GM12891 (cell line): ENCODE measurements at places on chromosomes 7 and 10.

GRCh38 chr7:30074422-30075030 is 46.3 kb downstream of the PLEKHA8 start:
- DNase-seq, result no peak

- no peak for DNase-seq
These were observed 2.5 kb upstream of the ANXA11 start for GRCh38 chr10:80207768-80208370.

- DNase-seq, result no peak
These were observed 75.0 kb downstream of the VPS50 start for GRCh38 chr7:93307131-93307660.

DNA sequence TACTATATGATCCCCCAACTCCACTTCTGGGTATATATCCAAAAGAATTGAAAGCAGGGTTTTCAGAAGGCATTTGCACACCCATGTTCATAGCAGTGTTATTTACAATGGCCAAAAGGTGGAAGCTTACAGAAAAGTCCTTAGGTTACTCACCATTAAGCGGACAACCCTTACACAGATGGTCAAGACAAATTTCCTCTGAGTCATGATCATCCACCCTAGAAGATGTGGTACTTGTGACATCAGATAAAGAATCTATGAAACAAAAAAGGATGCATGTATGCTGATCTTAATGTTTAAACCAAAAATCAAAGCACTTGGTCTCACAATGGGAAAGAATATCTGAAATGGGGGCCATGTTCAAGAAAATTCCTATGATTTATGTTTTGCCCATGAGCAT is 31.1 kb downstream of the ZC3HAV1 start:
- DNase-seq, result no peak

GRCh38 chr7:1761097-1761496 is 91.0 kb downstream of the ELFN1 start:
- DNase-seq, result no peak

DNA sequence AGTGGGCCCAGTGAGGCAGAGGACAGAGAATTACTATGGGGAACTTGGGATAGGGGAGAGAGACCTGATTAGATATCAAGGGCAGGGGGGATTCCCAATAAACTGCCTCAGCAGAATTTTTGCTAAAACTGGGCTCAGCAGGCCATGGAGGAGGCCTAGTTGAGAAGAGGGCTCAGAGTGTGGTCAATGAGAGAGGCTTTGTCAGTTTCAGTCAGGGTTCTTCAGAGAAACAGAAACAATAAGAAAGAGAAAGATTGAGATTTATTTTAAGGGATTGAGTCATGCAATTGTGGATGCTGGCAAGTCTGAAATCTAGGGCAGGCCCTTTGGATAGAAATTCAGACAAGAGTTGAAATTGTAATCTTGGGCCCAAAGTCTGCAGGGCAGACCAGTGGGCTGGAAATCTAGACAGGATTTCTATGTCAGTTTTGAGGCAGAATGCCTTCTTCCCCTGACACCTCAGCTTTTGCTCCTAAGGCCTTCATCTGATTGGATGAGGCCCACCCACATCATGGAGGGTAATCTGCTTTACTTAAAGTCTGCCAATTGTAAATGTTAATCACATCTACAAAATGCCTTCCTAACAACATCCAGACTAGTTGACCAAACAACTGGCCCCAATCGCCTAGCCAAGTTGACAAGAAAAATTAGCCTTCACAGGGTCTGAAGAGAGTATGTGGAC is 33.5 kb upstream of the CCSER2 start:
- DNase-seq, result no peak

DNA sequence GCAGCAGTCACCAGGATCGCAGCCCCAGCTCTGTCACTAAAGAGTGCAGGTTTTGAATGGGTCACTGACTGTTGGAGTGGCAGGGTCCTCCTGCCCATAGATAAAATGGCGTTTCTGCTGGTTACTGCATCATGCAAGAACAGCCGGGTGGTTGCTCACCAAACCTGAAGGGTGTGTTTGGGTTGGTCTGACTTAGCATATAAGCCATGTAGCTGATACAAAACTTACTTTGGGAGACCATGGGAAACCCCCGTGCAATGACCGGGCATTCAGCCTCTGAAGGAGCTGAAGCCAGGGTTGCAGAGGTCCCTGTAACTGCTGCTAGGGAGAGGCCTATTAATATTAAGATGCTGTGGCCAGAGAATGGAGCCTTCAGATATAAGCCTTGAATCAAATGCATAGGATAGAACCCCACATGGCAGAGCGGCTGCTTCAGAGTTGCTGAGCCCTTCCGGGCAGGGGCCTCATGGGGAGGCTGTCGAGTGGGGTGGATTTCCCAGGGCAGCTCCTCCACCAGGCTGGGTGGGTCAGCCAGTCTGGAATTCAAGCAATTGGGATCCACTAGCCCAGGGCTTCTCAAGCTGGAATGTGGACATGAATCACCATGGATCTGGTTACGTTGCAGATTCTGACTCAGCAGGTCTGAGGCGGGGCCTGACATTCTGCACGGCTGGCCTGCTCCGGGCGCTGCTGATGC is 70.9 kb upstream of the CTBP2 start:
- no peak for DNase-seq

DNA sequence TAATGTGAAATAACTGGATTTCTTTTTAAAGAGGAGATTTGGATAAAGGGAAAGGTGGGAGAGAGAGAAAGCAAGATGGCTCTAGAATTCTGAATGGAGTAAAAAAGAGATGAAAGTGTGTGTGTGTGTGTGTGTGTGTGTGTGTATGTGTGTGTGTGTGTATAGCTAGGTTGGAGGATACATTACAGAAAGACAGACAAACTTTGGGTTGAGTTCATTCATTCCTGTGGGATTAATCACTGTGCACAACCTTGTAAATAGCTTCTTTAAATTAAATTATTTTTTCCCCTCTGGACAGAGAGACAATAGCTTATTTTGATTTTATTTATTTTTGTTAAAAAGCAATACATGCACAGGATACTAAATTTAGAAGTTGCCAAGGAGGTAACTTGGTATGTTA is 7.5 kb downstream of the ASB4 start:
- DNase-seq, result no peak

- DNase-seq, result no peak
These were observed 64.1 kb downstream of the C10orf67 start for GRCh38 chr10:23280419-23281043.

GRCh38 chr10:131116991-131117375 is 194.5 kb downstream of the TCERG1L start:
- DNase-seq, result no peak

DNA sequence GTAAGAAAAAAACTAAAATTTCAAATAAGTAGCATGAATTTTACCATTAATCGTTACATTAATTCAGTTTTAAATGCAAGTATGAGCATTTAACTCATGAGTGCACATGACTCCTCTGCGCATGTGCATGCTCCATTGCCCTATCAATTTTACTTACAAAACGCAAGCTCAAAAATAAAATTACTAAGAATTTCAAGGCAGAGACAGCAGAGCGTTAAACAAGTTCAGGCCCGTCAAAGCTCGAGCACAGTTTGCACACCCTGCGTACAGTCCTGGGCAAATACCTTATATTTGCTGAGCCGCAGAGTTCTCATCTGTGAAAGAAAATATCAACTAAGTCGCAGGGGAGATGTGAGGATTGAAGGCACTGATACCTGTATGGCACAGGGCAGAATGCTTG is 373.6 kb downstream of the BBS9 start:
- no peak for DNase-seq

- DNase-seq, result no peak
These were observed 129.3 kb downstream of the MYOF start for GRCh38 chr10:93352638-93353383.

DNA sequence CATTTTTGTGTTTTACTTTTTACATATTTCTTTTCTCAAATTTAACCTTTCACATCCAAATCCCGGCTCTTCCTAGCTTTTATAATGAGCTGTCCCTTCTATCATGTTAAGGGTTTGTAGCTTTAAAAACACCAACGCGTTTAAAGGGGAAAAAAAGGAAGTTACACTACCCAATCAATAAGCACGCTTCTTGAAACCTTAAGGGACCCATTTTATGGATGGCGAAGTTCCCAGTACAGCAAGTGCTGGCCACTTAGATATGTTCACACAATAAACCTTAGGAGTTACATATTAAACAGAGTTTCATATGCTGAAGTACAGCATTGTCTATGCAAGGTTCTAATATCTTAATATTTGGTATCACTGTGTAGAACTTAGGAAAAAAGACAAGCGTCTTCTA is 1.8 kb downstream of the GNG11 start:
- no peak for DNase-seq

- no peak for DNase-seq
These were observed 87.6 kb upstream of the AFAP1L2 start for GRCh38 chr10:114491933-114492332.

DNA sequence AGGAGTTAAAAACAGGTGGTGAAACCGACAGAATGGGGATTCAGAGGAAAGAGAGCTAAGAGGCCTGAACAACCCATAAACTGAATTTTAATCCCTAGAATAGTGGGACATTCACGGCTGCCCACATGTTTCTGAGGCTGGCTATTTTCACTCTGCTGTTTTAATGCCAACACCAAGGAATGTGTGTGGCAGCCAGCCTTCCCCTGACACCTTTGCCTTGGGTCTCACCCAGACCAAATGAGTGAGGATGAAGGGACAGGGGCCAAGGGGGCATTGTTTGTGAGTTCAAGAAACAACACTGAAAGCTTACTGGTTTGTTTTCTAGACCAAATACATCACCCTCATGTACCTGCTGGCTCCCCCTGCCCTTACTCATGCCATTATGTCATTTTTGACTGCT is 164.3 kb downstream of the JAZF1 start:
- no peak for DNase-seq

DNA sequence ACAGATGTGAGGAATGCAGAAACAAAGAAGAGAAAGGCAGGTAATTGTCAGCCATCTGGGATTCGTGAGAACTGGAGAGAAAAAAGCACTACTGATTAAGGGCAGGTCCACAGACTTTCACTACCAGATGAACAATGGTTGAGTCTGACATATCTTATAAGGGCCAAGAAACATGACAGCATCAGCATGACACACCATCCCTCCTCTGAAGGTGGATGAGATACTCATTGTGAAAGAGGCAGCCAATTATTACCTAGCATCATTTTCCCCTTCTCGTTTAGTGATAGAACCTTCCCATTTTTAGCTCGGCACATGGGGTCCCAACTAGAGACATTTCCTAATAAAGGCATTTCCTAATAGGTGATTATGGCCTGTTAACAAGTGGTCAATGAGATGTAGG is 19.2 kb upstream of the MET start:
- DNase-seq, result no peak

GRCh38 chr10:98023024-98023423 is 7.4 kb downstream of the CRTAC1 start:
- DNase-seq, result no peak

DNA sequence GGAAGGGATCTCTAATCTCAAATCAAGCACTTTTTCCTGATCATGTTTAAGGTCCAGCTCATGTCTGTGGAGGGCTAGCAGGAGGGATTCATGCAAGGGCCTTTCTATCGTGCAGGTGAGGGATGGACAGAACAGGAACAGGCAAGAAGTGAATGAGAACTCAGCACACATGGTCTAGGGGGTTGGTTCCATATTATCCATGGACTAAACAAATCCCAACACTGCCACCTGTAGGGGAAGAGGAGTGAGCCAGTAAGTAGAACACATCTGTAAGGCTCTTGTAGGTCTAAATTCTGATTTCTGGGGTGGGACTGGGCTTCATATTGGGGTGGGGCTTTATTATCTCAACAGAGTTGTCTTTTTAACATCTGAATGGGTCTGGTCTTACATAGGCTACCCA is 138.0 kb upstream of the TARP start:
- no peak for DNase-seq

DNA sequence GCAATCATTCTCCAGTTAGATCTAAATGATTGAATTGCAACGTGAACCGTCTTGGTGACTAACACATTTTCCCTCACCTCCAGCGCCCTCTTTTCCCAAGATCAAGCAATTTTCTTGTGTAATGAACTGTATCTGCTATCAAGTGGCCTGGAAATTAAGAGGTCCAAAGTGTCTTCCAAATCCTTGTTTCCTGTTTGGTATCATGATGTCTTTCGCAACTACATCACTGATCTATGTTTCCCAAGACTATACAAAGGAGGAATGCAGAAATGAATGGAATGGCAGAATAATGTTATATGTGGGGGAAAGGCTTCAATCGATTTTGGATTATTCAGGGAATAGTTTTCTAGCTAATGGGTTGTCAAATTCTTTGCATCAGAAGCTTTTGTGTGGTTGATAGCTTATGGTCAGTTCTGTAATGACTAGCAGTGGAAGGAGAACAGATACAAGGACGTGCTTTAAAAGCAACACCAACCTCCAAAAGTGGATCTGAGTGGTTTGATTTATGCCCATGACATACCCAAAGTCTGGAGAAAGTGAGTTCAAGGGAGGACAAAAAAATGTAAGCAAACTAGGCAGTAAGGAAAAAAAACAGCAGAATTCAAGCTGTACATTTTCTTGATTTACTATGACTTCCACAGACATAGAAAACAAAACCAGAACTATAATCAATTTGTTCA is 14.6 kb upstream of the ZEB1 start:
- DNase-seq, result no peak

DNA sequence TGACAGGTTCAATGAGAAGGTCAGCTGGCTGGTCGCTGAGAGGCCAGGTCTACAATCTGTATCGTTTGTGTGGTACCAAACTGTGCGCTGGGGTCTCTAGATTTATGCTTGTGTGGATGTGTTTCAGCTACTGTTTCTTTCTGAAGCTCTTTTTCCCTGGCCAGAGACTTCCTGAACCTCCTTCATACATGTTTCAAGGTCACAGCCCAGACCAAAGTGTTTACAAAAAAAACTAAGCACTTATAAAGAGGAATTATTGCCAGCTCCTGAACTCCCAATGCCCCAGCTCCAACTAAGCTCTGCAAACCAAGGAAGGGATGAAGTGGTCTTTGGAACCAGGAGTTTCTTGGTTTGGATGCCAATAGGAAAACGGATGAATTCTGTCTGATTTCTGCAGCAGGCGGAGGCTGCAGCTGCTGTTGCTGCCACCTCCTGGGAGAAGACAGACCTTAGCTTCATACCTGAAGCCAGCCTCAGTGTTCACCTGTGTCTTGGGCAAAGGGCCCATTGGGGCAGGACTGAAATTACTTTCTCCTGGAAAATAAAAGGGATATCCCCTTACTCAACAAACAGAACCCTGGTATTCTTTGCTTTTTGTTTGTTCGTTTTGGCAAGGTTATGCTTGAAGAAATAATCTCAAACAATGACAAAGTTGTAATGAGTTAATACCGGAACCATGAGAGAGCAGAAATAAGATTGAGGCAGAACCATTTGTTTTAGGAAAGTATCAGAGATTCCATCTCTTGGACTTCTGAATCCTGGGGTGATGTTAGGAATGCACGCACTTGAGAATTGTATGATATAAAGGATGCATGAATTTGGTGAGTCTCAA is 24.6 kb upstream of the MKLN1 start:
- no peak for DNase-seq

- DNase-seq, result no peak
These were observed 50.1 kb downstream of the NSUN6 start for GRCh38 chr10:18601321-18601720.
